ENCODE measurements at places on chromosomes 5 and 9.

- no peak for DNase-seq
These were observed 177.9 kb upstream of the MAP3K1 start for GRCh38 chr5:56637321-56637920.

GRCh38 chr5:128464596-128464995 is 73.4 kb downstream of the FBN2 start:
- peak; percentile 45 for DNase-seq

DNA sequence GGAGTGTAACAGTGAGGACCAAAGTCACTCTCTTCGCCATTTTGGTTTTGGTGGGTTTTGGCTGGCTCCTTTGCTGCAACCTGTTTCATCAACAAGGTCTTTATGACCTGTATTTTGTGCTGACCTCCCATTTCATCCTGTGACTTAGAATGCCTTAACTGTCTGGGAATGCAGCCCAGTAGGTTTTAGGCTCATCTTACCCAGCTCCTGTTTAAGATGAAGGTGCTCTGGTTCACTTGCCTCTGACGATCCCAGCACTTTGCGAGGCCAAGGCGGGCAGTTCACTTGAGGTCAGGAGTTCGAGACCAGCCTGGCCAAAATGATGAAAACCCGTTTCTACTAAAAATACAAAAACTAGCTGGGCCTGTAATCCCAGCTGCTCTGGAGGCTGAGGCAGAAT is 1.8 kb upstream of the CKS2 start:
- no peak for DNase-seq

- DNase-seq: no peak
These were observed 652.1 kb downstream of the GABRG2 start for GRCh38 chr5:162719720-162720119.

- no peak for DNase-seq
These were observed 36.4 kb upstream of the F2RL1 start for GRCh38 chr5:76782444-76782843.

DNA sequence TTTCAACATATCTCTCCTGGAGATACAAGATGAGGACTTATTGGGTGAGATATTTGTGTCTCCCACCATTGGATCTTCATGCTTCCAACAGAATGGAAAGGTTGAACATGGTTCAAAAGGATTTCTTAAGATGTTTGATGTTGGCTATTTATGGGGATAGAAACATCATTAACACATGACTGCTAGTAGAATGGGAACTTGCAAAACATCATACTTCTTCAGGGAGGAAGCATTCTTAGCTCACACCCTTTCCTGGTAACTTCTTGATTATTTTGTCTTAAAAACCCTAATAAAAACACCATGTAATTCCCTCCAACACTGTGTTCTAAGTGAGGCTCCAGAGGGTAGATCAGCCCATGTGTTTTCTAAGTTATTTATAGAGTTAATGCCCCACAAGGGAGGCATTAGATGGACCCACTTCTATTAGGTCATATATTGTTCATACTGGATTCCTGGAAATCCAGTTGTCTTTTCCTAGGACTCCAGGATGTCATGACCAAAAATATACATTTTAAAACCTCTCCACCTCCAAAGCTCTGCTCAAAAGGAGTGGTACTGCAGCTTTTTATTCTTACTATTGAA is 95.8 kb downstream of the FOXD1 start:
- no peak for DNase-seq

GRCh38 chr5:153542536-153542935 is 52.1 kb downstream of the GRIA1 start:
- no peak for DNase-seq

- no peak for DNase-seq
These were observed 181.2 kb upstream of the GPR151 start for GRCh38 chr5:146697211-146697610.

- no peak for DNase-seq
These were observed 68.1 kb downstream of the UBE2R2 start for GRCh38 chr9:33884856-33885701.

DNA sequence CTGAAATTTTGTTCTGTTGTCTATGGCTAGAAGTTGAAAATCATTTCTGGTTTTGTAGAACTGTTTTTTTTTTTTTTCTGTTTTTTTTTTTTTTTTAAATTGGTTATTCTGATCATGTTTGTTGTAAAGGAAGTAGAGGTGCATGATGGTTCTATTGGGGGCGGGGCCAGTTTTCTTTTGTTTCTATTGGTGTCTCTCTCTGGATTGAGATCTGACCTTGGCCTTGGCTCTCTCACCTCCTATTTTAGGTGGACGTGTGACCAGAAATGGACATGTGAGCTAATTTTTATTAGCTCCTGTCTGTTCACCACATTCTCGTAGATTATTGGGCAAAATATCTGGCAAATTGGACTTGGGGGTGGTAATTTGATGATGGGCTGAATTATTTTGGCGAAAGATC is 3.2 kb downstream of the ZNF618 start:
- no peak for DNase-seq

DNA sequence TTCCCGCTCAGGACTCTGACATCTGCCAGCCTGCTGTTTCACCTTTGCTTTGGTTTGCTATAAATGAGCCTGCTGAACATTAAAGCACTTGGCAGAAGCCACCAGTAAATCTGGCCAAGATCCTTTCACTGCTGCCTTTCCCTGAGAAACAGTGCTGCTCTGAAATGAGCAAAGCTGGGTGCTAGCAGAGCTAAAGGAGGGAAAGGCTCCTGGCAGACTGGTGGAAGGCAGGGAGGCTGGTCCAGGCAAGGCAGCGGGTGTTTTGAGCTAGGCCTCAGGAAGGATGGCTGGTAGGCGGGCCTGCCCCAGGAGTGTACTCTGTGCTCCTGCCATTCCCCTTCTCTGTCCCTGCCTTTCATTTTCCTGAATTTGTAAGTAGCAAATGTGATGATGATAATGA is 52.5 kb upstream of the PTGS1 start:
- DNase-seq: no peak

DNA sequence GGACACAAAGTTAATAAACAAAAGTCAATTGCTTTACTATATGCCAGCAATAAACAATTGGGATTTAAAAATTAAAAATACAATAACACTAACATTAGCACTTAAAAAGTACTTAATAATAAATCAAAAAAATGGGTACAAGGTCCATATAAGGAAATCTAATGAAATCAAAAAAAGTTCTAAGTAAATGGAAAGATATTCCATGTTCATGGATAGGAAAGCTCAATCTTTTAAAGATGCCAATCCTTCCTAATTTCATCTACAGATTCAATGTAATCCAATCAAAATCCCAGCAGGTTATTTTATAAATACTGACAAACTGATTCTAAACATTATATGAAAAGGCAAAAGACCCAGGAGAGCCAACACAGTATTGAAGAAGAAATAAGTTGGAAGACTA is 41.9 kb downstream of the BTNL9 start:
- DNase-seq: no peak

DNA sequence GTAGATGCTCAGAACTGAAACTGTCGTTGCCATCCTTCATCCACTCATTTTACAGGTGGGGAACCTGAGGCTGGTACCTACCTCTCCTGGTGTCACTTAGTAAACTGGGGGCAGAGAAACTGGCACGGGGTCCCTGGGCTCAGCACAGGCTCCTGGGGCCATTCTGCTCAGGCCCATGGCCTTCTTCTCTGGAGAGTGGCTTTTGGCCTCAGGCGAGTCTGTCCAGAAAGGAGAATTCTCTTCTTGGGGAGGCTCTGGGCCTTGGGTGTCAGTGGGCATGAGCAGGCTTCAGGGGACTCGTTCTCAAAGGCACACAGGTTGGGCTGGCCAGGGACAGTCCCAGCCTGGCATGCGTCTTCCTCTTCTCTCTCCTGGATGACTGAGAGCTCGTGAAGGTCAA is 24.6 kb downstream of the COL5A1 start:
- DNase-seq: no peak

GRCh38 chr5:131084436-131084835 is 80.6 kb downstream of the HINT1 start:
- no peak for DNase-seq

GRCh38 chr5:179054876-179055275 is 5.3 kb upstream of the ZNF354C start:
- DNase-seq: no peak

DNA sequence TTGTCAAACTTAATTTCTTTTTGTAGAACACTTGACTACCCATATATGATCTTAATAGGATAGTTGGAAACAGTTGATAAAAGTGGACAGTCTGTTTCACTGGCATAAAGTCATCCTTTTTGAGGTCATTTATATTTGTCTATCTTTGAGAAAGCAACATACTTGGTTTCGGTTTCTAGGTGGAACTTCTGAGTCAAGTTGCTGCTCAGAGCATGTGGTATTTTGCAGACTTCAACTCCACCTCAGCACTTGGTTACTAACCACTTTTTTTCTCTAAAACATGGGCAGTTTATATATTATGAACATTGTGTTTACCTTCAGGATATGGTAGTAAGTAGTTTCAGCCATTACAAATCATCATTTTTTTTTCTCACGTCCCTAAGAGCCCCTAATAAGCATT is 1749.0 kb upstream of the C9orf72 start:
- no peak for DNase-seq

GRCh38 chr9:114193090-114193489 is 37.8 kb downstream of the COL27A1 start:
- DNase-seq: no peak

DNA sequence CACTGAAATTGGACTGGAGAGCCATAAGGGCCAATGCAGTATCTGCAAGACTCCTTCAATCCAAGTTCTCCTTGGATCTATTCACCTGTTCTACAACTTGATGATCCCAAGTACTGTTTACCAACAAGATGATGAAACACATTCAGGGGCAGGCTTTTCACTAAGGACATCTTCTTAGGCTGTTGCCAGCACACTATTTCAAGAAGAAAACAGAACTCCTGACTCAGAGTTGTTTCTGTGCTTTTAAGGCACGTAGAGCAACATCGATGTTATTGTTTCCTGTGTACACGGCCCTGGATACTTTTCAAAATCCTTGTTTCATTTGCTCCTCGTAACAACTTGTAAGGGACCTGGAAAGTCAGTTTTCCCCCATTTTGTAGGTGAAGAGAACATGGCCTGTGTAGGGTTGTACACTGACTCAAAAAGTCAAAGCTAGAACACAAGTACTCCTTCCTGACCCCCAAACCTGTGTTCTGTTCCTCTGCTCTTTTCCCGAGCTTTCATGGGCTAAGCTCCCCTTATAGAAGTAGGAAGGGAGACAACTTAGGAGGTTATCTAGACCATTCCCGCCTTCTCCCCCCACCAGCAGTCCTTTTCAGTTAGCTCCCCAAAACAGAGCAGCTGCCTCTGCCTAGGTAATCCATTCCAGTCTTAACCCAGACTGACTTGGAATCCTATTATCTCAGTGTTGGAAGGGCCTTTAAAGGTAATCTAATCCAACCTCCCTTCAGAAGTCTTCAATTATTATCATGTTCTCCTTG is 5.2 kb upstream of the MGAT1 start:
- no peak for DNase-seq

DNA sequence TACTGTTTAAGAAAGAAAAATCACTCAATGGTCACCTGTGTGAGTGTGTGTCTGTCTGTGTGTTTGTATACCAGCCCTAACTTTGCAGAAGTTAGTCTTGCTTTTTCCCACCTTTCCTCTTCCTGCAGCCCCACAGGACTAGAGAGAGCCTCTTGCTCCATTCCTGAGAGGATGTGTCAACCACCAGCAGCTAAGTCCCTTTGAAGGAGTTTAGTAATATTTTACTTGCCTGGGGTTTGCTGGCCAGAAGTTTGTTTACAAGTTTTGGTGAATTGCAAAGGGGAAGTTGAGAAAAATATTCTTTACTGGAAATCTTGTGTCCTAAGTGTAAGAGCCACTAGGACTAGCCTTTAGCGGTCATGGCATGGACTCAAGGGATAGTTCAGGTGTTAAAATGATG is 316.2 kb downstream of the BRINP1 start:
- no peak for DNase-seq

DNA sequence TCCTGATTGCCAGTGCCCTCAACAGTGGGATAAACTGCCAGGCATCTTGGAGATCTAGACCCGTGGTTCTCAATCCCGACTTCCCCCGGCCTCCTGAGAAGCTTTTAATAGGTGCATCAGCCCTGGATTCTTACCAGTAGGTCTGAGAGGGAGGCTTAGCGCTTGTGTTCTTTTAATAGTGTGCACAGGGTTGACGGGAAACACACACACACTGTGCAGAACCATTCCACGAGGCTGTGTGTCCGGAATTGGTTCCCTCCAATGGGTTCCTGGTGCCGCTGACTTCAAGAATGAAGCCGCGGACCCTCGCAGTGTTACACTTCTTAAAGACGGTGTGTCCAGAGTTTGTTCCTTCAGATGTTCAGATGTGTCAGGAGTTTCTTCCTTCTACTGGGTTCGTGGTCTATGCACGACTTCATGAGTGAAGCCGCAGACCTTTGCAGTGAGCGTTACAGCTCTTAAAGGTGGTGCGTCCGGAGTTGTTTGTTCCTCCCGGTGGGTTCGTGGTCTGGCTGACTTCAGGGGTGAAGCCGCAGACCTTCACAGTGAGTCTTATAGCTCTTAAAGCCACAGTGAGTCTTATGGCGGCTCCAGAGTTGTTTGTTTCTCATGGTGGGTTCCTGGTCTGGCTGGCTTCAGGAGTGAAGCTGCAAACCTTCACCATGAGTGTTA is 46.6 kb upstream of the PRSS3 start:
- no peak for DNase-seq

DNA sequence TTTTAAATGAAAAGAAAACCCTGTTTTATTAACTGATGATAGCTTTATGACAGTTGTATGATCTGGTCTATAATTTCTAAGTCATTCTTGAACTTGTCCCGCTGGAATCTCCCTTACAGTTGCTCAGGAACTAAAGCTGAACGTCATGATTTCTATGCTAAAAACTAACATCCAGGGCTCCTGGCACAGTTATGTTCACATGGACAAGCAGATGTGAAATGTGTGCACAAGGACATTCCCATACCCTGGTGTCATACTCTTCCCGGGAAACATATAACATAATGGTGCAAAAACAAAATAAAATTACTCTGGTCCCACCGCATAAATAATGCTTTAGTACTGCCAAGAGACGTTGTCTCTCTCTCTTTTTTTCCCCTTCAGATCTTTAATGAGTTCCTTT is 134.9 kb downstream of the PRDM6 start:
- no peak for DNase-seq

DNA sequence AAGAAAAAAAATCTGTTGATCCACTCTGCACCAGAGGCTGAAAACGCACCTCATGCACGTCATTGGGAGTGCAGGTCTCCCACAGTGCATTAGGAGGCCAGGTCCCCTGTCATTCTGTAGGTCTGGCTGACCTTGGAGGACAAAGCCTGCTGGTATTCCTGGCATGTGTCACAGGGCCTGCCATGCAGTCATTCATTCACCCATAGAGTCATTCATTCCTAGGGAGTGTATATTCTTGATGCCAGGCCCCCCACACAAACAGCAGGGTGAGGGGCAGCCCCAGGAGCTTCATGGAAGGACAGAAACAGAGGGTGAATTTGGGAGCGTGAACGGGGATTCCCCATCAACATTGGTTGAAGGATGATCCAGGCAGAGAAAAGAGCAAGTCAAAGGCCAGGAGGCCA is 2.2 kb downstream of the GBGT1 start:
- DNase-seq: no peak

Data from HFF-Myc (cell line).